ENCODE measurements at places on chromosomes 4 and X. TPM values are rescaled to one million over a fixed set of nuclear protein-coding genes. Genes with fewer than 3 reads are reported as not detected.

- no peak for DNase-seq
These were observed 9.7 kb upstream of the PLA2G12A start for GRCh38 chr4:109739547-109739946.

The TRIM60 gene
- not detected for total RNA-seq

The CENPE gene
- total RNA-seq, result 0.55 TPM

The CHST7 gene
- 1.3 TPM for total RNA-seq

The FABP2 gene
- total RNA-seq, result not detected

Measured in pancreas (tissue), 10 donors.